ENCODE measurements at places on chromosomes 1 and 21.

GRCh38 chr1:185419718-185420117, 102.7 kb upstream of the IVNS1ABP start:
- DNase-seq, result no peak

DNA sequence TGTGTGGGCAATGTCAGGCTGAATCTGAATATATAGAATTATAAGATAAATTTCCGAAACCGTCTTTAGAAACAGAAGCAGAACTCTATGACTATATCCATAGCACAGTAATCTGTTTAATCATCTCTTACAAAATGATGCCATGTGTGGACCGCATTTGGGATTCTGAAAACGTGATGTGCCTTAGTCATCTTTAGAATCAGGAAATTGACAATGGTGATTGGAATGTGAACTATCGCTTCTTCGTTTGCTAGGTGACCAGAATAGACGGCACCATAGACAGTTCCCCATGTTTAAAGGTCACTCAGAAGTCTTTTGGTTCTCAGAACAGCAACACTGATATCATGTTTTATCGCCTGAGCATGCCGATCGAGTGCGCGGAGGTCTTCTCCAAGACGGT, 300.3 kb downstream of the ZP4 start:
- no peak for DNase-seq

GRCh38 chr1:12022036-12022435, 2.7 kb downstream of the MIIP start:
- DNase-seq, result no peak

GRCh38 chr1:2481885-2482284, 5.8 kb downstream of the PLCH2 start:
- no peak for DNase-seq

DNA sequence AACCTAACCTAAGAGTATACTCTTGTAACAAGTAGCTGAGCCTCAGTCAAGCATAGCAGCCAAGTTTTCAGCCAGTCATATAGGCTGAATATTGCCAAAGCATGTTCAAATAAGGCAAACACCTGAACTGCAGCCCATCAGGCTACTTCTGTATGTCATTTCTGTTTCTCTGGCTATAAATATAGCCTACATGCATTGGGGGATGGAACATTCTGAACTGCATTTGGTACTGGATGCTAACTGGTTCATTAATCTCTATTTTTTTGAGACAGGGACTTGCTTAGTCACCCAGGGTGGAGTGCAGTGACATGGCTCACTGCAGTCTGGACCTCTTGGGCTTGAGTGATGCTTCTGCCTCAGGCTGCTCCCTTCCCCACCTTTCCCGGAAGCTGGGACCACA, 37.3 kb downstream of the MAST2 start:
- no peak for DNase-seq

All from NCI-H1694 (cell line).